ENCODE measurements at places on chromosomes 5 and 9. TPM values are rescaled to one million over a fixed set of nuclear protein-coding genes. Genes with fewer than 3 reads are reported as not detected.

The ADRB2 gene
- total RNA-seq = 3.7 TPM

The SLC46A2 gene
- total RNA-seq = not detected

The PCDHB9 gene
- 2.7 TPM for total RNA-seq

The COL5A1 gene
- total RNA-seq = 204 TPM

The SPINK13 gene
- not detected for total RNA-seq

The NMUR2 gene
- not detected for total RNA-seq

The NR5A1 gene
- total RNA-seq = not detected

The NIPAL4 gene
- total RNA-seq = 0.21 TPM

The ACOT12 gene
- total RNA-seq = not detected

The NXNL2 gene
- total RNA-seq = 8.8 TPM

GRCh38 chr5:158064334-158065123, 205.6 kb upstream of the CLINT1 start:
- DNase-seq = no peak

GRCh38 chr9:21660976-21661375, 141.5 kb upstream of the MTAP start:
- no peak for DNase-seq

DNA sequence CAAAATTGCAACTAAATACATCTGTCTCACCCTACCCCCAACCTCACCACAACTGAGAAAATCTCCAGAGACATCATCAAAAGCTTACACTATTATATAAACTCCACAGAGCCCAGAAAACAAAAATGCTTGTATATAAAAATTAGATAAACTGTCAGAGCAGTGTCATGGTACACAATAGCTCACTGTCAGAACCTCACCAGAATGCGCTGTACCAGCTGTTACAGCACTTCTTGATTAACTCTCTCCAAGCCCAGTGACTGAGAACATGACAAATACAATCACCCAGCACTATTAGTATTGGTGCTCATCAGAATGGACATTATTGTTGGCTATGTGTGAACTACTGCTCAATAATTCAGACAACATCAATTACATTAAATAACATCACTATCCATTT, 65.7 kb downstream of the ZDHHC21 start:
- no peak for DNase-seq

GRCh38 chr9:89842267-89842768, 237.5 kb downstream of the GADD45G start:
- DNase-seq = no peak

GRCh38 chr9:98192503-98193335, at the start of gene CORO2A:
CORO2A (minus strand) TSS chr9:98192637; CDS start chr9:98157660, 34,977 bp downstream.
- DNase-seq = peak; percentile 68

DNA sequence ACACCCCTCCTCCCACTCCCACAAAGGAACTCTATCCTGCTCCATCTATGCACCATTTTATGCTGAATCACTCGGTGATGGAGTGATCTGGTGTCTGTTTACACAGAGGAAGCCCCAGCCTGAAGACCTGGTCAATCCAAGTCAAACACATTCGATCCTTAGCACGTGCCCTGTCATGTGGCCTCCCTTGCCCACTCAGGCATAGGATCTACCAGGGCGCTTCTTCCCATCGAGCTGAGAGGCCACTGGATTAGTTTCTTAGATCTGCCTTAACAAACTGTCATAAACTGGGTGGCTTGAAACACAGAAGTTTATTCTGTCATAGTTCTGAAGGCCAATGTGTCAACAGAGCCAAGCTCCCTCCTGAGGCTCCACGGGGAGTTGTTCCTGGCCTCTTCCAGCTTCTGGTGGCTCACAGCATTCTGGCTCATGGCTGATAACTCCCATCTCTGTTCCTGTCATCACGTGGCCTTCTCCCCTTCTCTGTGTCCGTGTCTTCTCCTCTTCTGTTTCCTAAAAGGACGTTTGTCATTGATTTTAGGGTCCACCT, 34.2 kb downstream of the FOXI1 start:
- no peak for DNase-seq

DNA sequence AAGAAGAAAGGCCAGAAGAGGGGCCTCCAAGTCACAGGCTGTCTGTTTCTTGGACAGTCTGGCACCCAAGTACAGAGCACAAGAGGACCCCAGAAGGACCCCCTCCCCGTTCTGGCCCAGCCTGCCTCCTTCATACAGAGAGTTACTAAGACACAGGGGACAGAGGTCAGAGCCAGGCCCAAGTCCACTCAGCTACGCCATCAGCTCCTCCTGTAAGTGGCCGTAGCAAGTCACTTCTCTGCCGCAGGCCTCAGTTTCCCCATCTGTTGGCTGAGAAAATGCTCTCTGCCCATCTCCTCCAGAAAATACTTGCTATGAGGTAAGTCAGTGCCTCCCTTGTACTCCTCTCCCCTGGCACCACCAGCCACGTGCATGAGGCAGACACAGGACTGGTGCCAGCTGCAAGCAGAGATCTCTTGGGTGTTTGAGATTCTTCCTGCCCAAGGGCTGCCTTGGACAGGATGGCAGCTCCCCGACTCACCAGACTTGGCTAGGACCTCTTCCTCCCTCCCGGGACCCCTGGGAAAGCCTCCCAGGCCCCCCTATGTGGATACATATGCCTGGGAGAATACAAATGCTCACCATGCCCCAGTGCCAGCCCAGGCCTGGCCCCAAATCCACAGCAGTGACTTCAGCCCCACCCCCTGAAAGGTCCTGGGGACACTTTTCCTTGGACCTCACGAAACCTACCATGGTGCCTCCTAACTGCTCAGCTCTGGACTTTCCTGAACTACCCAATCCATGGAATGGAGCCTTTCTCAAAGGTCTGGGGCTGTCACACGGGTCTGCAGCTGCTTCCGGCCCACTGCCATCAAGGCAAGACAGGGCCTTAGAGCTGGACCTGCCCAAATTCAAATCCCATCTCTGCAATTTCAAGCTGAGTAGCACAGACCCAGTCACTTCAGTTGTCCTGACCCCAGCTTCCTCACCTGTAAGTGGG, 5.1 kb downstream of the EEIG1 start:
- no peak for DNase-seq

- DNase-seq = no peak
Measured at GRCh38 chr5:125129151-125129806, 382.8 kb upstream of the ZNF608 start.

GRCh38 chr5:159010661-159011442, 88.9 kb downstream of the EBF1 start:
- DNase-seq = no peak

- no peak for DNase-seq
Measured at GRCh38 chr5:89628876-89629635, 746.1 kb upstream of the MEF2C start.

- DNase-seq = no peak
Measured at GRCh38 chr5:118293378-118293777, 695.0 kb downstream of the DTWD2 start.

GRCh38 chr5:181109489-181110013, 21.4 kb downstream of the OR2V1 start:
- no peak for DNase-seq

GRCh38 chr5:133387091-133387490, 225.2 kb downstream of the FSTL4 start:
- no peak for DNase-seq

DNA sequence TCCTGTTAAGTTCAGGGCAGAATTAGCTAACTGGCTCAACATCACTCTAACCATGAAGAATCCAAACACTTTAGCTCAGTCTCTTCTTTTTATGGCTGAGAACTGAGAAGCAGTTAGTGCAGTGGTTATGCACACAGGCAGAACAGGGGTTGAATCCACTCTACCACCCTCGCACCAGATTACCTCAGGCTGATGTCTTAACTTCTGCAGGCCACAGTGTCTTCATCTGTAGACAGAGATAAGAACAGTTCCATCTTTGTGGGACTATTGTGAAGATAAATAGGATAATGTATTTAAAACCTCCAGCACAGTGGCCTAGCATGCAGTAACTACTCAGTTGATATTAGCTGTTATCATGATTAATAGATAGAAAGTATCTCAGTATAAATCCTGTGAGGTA, 54.8 kb downstream of the FAM114A2 start:
- no peak for DNase-seq

DNA sequence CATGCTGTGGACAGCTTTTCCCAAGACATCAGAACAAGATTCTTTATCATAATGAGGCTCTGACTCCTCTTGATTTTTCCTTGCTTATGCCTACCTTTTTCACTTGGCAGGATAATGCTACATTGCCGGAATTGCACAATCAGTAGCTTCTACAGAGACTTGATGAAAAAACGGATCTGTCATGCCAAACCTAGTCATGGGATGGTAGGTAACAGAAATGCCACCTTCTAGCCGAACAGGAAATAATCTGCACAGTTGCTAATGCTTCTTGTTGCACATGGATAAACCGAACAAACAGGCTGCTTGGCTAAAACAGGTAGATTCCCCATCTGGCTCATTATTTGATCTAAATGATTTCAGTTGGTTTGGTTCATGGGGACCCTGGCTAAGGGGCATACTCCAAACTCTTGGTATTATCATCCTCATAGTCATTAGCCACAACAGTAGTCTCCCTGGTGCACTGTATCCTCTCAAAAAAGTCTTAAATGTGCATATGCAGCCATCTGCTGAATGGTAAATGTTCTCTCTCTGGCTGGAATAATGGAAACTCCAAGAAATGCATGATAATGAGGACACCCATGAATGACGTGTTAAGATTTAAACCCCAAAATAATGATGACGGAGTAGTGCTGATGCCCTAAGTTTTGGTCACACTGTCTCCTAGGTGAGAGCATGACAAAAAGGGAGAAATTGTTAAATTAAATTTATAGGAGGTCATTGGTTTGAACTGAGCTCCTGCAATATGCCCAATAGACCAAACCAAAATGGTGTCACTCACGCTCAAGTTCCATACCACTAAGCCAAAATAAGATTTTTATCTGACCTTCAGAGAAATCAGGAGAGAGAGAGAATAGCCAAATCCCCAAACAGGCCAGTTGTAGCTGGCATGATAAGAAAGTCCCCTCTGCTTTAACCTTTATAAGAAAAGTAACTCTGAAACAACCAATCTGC, 47.0 kb downstream of the RAPGEF1 start:
- no peak for DNase-seq

GRCh38 chr9:75161116-75161857, 73.0 kb downstream of the OSTF1 start:
- DNase-seq = no peak

GRCh38 chr9:134886413-134886913, 5.9 kb downstream of the FCN2 start:
- DNase-seq = no peak
